ENCODE measurements at places on chromosomes 5 and 9.

DNA sequence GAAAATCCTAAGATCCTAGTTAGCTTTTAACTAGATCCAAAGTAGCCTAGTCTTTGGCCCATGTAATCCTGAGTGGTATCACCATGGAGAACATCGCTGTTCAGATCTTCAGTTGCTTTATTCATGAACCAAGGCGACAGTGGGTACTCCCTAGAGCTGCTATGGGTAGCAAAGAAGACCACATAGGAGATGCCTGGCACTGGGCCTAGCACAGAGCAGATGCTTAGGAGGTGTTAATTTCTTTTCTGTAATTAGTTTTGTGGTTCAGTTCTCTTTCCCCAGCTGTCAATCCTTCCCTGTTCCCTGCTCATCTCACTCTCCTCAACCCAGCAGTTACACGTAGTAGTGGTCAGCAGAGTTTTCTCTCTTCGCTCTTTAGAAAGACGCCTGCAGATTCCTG, 9.3 kb downstream of the CAST start:
- DNase-seq: no peak

DNA sequence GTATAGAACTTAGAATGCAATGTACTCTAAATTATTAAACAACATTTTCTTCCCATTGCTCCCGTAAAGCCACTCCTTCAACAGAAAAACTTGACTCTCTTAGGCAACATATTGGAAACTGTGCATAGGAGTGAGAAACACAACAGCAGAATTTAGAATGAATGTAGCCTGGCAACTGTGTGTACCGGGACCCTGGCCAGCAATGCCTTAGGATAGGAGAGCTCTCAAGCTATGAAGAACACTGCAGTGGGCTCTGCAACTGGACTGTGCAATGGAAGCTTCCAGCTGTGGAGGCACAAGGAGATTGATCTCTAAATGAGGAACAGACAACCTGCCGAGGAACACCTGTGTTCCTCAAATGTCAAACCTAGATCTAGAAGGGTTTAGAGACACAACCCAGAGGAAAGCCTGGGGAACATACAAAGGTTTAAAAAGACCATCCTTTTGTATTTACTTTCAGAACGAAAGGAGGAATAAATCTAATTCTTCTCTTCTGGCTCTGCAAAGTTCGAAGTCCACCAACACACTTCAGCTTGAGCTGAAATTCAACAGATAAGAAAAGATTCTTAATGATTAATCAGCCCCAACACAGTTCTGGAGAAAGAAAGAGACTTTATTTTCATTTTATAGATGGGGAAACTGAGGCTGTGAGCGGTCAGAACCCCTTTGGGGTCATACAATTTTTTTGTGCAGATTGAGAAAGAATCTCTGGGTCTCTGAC, 51.5 kb upstream of the ARL15 start:
- no peak for DNase-seq

GRCh38 chr9:75235632-75236031, 147.3 kb downstream of the OSTF1 start:
- no peak for DNase-seq

GRCh38 chr5:12013351-12013750, 109.1 kb upstream of the CTNND2 start:
- DNase-seq: no peak

DNA sequence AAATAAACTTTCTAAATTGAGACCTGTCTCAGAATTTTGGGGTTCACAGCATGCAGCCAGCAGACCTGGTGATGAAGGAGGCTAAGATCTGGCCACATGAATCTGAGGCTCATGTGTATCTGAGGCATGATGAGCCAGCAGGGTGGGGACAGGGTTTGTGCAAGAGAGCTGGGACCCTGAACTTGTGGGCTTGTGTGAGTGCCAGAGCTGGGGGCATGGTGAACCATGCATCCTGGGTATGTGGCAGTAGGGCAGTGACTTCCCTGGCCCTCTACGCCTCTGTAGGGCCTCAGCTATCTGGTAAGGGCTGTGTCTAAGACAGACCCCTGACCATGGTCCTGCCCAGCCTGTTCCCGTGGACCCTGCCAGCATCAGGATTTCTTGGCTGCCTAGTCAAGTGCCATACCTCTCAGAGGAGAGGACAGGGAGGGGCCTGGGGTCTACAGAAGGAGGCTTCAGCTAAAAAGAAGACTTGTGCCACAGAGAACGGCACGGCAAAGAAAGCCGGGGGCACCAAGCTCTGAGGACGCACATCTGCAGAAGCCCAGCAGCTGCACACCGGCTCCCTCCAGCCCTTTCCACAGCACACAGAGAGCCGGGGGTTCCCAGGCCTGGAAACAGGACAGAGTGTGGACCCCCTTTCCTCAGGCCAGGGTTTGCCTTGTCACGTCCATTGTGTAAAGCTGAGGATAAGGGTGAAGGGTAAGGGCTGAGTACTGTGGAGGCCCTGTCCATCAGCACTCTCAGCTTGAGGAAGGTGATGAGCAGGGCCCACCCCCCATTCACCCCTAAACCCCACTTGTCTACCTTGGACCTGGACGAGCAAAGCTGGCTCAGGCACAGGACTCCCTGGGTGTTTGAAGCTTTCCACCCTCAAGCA, 130.1 kb downstream of the MRPL36 start:
- DNase-seq: no peak

GRCh38 chr5:96279801-96280542, 153.1 kb downstream of the PCSK1 start:
- peak; percentile 47 for DNase-seq

DNA sequence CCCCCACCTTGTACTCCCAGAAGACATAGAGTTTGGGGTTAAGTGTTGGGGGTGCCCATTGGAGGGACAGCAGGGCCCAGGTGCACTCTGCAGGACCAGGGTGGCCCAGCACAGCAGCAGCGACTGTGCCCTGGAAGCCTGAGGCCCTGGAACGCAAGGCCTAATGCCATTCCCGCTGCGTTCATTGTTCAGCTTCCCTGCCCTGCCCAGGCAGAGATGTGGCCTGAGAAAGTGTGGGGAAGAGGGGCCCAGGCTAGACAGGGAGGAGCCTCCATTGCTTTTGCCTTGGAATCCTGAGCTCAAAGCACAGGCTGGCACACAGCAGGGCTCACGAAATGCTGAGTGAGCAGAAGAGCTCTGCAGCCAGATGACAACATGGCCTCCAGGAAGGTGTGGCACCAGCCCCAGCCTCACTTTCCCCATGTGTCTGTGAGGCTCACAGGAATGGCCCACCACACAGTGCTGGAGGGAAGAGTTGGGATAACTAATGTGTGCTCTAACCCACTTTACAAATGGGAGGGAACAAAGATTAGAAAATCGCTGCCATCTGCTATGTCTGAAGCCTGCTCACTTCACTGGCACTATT, 19.4 kb downstream of the S1PR3 start:
- no peak for DNase-seq

- DNase-seq: no peak
Measured at GRCh38 chr5:103862398-103862797, 299.8 kb upstream of the NUDT12 start.

- no peak for DNase-seq
Measured at GRCh38 chr9:38311382-38312270, 80.9 kb upstream of the ALDH1B1 start.

DNA sequence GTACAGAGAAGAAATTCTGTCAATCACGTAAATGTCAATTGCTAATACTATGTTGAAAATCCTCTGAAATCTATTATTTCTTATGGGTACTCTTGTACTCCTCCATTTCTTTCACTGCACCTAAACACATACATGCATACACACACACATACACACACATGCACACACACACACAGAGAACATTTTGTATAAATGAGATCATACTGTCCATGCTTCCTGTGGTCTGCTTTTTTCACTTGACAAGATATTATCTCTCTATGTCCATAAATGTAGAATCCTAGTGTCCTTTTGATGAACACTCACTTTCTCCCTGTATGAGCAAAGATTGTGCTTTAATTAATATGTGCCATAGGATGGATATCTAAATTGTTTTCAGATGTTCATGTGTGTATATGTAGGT, 32.7 kb upstream of the TLR4 start:
- no peak for DNase-seq

DNA sequence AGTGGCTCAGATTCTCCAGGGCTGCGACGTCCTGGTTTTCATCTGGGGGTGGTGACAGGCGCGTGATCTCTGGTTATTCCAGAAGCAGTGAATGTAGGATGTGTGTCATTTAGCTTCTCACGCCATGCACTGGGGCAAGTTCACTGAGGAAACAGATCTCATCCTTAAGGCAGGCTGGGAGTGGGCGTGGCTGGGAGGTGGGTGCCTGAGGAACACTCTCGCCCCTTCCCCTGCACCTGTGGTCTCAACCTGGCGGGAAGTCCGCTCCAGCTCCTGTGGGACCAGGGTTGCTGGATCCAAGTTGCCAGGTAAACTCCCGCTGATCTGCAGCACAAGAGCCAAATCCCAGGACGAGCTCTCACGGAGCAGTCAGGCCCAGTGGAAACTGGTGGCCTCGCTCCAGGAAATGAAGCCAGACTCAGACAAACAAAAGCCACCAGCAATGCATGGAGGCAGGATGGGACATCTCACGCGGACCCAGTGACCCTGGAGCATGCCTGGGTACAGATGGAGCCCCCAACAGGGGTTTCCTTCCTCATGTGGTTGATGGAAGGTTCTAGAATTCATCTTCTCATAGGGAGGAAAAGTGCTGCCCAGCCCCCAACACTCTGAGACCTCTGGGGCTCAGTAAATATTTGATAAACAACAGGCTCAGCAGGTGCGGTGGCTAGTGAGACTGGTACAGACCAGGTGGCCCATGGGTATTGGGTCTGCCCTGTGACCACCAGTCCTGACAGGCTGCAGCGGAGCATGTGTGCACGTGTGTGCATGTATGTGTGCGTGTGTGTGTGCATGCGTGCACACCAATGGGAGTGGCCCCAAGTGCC, 16.3 kb upstream of the SLC12A7 start:
- DNase-seq: no peak

GRCh38 chr5:103093727-103094126, 26.2 kb downstream of the GIN1 start:
- DNase-seq: no peak

- no peak for DNase-seq
Measured at GRCh38 chr5:123227216-123227615, 138.2 kb downstream of the PRDM6 start.

- DNase-seq: no peak
Measured at GRCh38 chr5:50564079-50564478, 102.4 kb upstream of the PARP8 start.
